ENCODE measurements at places on chromosomes 5 and 9. TPM values are rescaled to one million over a fixed set of nuclear protein-coding genes. Genes with fewer than 3 reads are reported as not detected.

Gene PIP5K1B
- 0.36 TPM for total RNA-seq

Gene PCDHGB7
- 0.91 TPM for total RNA-seq

Gene ADAMTS16
- total RNA-seq: 0.71 TPM

Gene ADGRV1
- total RNA-seq: 13.1 TPM

Gene FBP2
- not detected for total RNA-seq

Gene LCN9
- total RNA-seq: not detected

Gene MPDZ
- 39.6 TPM for total RNA-seq

Gene PNPLA7
- 0.14 TPM for total RNA-seq
